ENCODE measurements at places on chromosomes 1 and 21. TPM values are rescaled to one million over a fixed set of nuclear protein-coding genes. Genes with fewer than 3 reads are reported as not detected.

GRCh38 chr1:203065191-203065590 lies 20.6 kb downstream of the MYOG start:
- no peak for DNase-seq

DNA sequence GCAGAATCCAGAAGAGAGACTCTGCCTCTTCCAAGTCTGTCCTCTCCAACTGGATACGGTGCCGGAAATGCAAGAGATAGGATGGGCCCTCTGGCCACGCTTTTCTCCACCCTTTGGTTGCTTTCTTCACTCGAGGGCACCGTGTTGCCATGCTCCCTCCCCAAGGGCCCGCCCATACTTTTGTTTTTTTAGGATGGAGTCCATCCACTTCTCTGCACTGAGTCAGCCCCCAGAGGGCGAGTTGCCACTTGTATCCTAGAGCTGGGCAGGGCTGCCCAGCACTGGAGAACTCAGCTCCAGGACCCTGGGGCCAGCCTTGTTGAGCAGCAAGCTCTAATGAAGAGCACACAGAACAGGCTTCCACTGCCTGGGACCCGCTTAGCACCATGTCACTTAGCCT lies 25.5 kb downstream of the IFNGR2 start:
- DNase-seq = no peak

DNA sequence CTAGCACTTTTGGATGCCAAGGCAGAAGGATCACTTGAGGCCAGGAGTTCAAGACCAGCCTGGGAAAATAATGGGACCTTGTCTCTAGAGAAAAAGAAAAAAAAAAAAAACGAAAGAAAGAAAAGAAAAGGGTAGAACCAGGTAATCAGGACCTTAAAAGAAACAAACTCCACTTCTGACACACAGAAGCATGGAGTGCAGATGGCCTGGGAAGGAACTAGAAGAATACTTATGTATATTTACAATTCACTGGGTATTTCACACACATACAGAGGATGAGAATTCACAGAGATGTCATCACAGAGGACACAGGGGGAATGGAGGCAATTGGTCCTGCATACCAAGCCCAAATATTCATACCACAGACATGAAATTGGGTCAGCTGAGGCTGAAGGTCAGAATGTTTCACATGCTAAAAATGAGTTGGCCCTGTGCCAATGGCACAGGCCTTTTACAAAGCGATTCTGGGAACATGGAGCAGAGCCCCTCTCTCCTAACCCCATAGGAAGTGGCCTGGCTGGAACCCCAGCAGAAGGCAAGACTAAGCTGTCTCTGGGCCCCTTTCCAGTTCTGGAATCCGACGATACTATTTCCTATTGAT lies 4.4 kb downstream of the B4GALT3 start:
- DNase-seq = peak; percentile 66

DNA sequence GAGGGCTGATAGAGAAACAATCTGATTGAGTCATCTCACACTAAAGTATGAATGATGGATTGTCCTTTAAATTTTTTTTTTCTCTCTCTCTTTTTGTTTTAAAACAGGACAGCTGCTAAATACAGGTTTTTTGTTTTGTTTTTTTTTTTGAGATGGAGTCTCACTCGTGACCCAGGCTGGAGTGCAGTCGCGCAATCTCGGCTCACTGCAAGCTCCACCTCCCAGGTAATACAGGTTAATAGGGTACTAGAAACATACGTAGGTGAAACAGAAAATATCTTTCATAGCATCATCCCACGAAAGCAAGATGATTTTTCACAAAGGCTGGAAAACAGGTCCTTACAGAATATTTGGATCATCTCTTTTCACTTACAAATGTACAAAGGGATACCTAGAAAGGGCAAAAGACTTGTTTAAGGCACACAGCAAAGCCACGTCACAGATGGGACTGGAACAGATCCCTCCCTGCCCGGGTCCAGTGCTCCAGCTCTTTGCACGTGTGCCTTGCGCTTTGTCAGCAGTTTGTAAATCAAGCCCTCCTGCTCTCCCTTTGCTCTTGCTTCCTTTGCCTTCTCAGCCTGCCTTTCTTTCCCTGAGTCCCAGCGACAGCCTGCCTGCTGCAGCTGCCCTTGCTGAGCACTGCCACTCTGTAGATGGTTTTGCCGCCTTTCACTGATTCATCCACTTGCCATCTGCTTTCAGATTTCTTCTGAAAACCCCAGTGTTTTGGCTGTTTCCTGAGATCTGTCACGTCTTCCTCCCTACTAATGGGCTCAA lies 171.3 kb upstream of the BEND5 start:
- DNase-seq = no peak

DNA sequence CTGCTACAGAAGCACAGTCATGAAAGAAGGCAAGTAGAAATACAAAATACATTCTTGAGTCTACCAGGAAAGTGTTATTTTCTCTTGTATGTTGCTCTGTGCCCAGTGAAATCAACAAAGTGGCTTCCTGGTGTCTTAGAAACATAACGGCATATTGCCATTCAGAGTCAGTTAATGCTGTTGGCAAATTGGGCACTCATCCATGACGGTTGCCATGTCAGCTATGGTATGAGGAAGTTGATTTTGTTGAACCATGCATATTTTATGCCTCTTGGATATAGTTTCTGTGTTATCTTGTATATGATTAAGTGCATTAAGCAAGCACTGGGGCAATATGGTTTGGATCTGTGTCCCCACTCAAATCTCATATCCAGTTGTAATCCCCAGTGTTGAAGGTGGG lies 153.1 kb upstream of the CXADR start:
- DNase-seq = no peak

DNA sequence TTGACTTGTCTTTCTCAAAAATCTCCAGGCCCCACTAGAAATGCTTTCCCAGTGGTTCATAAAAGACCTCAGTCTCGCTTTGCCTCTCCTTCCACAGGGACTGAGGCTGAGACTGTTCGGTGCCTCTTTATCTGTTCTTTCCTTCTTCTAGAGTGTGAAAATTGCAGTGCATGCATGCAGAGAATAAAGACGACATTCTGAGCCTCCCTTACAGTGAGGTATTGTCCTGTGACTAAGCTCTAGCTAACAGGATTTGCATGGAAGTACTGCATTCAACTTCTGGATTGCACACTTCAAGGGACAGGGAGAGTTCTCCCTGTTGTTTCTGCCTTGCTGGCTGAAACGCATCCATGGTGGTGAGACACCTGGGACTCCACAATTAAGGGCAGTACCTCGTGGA lies 69.1 kb downstream of the COLGALT2 start:
- no peak for DNase-seq

- DNase-seq = no peak
These were observed 1.1 kb downstream of the SLC27A3 start for GRCh38 chr1:153776352-153776751.

DNA sequence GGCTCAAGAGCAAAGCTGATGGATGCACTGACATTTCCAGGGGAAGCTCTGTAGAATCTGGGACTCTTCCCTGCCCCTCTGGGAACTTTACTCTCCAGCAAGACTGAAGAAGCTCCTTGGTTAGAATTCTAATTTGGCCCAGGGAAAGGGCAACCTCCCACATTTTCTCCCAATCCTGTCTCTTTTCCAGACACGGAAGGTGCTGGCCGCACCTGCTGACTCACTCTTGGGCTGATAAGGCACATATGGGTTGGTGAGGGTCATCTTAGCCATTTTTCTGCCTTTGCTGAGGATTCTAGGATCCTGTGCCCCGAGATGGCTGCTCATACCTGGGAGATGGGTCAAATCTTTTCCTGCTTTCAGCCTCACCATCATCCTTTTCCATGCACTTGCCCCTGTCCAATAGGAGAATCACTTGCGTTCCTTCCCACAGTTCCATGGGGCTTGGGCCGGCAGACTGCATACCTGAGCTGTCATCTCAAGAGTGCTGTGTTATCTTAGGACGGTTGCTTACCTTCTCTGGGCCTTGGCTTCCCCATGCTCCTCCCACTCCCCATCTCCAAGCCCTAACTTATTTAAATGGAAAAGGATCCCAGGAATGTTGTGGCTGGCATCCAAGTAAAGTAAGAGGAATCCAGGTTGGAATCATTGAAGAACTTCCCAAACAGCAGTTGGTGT lies 1.3 kb downstream of the TINAGL1 start:
- DNase-seq = peak; percentile 44

PRDX1 gene
- total RNA-seq = 251 TPM

PDZK1 gene
- not detected for total RNA-seq

EVA1B gene
- total RNA-seq = 42.3 TPM

TTC39A gene
- 23.5 TPM for total RNA-seq

ADAM15 gene
- total RNA-seq = 59.0 TPM

All from heart left ventricle (tissue), 16 donors.